NCI-H2227 treated with DMSO at 0.1 percent for 48 hours (cell line): ENCODE measurements at places on chromosomes 7 and 10.

- no peak for DNase-seq
These were observed 786 bp downstream of the TAF3 start for GRCh38 chr10:7819121-7819460.

- peak; percentile 37 for DNase-seq
These were observed 5.0 kb upstream of the TNRC18 start for GRCh38 chr7:5428478-5429252.

GRCh38 chr7:151088856-151089699, 2.8 kb downstream of the AGAP3 start:
- DNase-seq = no peak

DNA sequence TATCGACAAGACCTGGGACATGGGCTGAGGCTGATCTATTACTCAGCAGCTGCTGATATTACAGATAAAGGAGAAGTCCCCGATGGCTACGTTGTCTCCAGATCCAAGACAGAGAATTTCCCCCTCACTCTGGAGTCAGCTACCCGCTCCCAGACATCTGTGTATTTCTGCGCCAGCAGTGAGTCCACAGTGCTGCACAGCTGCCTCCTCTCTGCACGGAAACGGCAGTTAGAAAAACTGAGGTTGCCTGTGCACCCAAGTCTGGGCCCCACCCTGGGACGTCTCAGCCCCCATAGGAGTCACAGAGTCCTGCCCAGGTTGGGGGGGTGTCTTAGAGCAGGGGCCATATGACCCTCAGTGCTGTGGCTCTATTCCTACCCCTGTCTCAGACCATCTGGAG, 167.4 kb upstream of the PRSS58 start:
- no peak for DNase-seq

DNA sequence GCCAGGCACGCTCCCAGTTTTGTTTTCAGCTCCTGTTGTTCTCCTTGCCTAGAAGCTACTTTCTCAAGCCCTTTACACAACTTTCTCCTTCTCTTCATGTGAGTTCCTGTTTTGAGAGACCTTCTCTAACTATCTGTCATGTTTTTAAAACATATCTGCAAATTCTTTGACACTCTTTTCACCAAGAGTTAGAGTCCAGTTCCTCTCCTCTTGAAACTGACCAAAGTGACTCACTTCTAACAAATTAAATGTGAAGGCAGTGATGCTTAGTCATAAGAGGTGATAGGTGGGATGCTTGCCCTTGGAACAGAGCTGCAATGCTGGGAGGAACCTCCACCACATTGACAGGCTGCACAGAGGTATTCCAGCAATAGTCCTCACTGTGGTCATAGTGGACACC, 25.3 kb downstream of the ZSCAN25 start:
- no peak for DNase-seq

- no peak for DNase-seq
These were observed 18.1 kb upstream of the PALS2 start for GRCh38 chr7:24555184-24555583.

GRCh38 chr10:116207690-116208089, 65.3 kb downstream of the GFRA1 start:
- DNase-seq = no peak

DNA sequence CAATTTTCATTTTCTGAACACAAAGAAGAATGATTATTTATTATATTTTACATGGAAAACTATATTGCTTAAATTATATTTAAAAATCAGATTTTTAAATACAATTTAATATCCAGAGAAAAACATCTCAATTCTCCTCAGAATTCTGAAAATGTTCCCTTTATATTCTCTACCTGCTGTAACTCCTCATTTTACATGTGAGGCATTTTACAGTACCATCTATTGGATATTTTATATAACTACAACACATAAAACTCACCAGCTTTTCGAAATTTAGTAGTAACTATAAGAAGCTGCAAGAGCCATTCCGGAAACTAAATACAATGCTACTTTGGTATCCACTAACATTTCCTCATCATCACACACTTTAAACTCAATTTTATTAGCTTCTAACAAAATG, 264.6 kb downstream of the DGKB start:
- peak; percentile 3 for DNase-seq

- no peak for DNase-seq
These were observed 60.9 kb downstream of the ST7 start for GRCh38 chr7:117014099-117014656.

DNA sequence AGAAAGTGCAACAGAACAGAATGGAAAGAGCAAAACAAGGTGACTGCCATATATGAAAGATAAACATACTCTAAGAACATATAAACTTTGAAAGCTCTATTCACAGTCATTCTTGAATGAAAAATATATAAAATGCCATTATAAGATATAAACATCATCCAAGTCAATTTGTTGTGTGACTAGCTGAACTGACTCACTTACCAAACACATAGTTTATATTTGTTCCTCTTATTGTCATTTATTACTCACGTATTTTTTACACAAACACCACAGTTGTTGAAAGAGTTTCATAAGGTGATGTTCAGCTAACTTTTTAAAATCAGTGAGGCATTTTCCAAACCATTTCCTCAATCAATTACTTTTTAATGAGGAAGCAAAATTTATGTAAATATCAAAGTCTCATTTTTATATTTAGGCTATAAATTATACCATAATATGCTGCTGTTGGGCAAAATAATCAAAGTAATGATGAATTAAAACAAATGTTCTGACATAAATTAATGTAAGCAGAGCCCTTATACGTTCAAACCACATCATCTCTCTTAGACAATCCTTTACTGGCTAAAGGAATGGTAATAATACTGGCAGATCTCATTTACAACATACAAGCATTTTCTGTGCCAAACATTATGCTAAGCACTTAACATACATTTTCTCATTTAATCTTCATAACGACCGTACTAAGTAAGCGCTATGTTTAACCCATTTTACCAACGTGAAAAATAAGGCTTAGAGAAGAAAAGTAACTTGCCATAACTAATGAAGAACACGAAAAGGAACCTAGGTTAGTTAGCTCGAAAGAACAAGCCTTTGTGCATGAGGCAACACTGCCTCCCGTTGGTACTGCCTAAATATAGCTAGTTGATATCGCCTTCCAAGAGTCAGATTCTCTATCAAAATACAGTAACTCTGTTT, 7.3 kb downstream of the LRRN3 start:
- peak; percentile 57 for DNase-seq

DNA sequence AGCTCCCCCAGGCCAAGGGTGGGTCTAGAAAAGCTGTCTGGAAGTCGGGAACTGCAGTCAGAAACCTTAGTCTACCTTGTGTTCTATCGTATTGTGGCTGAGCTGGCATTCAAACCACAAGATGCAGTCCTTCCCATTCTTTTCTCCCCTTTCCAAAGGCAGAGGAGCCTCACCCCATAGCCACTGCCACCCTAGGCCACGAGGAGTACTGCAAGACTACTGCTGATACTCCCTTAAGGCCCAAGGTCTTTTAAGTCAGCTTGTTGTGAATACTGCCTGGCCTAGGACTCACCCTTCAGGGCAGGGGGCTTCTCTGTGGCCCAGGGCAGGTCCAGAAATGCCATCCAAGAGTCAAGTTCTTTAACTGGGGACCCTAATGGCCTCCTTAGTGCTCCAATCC, 214.5 kb upstream of the CNTNAP2 start:
- no peak for DNase-seq

- DNase-seq = no peak
These were observed 87.6 kb downstream of the NOD1 start for GRCh38 chr7:30390736-30391636.

DNA sequence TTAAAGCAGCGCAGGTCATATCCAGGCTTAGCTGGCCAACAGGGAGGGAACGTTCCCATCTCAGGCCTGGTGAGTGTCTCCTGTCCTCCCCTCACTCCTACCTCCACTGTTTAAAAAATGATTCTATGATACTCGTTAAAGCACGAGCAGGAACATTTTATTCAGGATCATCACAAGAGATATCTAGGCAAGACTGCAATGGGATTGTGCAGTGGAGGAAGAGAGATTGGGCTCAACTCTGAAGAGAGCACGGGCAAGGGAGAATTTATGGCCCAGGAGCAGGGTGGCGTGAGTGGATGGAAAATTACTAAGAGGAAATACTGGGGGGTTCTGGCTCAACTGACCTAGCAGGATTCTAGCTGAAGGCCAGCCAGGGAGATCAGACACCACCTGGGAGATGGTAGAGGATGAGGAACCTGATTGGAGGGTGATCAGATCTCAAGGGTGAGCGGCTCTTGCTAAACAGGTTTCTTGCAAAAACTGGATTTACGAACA, 9.0 kb upstream of the HSPB1 start:
- DNase-seq = no peak

- no peak for DNase-seq
These were observed 256.7 kb upstream of the NPVF start for GRCh38 chr7:25485026-25485425.

GRCh38 chr10:61139592-61139953, 195.6 kb upstream of the RHOBTB1 start:
- peak; percentile 19 for DNase-seq

GRCh38 chr7:121442845-121443244, 46.7 kb upstream of the FAM3C start:
- DNase-seq = no peak

DNA sequence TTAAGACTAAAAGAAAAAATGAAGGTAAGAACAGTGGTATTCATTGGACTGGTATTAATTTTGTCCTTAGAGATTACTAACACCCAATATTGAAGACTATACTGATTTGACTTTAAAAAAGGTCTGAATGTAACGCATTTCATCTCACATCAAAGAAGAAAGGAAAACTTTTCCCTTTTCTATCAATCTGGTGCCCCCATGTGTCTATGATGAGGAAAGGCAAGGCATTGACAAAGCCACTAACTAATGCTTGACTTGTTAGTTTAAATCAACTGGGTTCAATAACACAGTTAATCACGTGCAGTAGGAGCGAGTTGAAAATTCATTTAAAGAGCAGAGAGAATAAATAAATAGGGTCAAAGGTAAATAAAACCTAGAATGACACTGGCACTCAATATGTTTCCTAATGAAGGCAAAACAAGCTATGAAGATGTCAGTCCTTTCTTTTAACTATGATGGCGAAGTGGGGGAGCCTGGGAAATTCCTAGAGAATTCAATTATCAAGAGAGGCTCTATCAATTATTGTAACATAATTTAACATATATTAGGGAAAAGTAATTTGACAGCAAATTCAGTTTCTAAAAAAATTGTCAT, 180.9 kb downstream of the ANK3 start:
- no peak for DNase-seq

GRCh38 chr7:33550979-33551378, 354.4 kb upstream of the BMPER start:
- no peak for DNase-seq

DNA sequence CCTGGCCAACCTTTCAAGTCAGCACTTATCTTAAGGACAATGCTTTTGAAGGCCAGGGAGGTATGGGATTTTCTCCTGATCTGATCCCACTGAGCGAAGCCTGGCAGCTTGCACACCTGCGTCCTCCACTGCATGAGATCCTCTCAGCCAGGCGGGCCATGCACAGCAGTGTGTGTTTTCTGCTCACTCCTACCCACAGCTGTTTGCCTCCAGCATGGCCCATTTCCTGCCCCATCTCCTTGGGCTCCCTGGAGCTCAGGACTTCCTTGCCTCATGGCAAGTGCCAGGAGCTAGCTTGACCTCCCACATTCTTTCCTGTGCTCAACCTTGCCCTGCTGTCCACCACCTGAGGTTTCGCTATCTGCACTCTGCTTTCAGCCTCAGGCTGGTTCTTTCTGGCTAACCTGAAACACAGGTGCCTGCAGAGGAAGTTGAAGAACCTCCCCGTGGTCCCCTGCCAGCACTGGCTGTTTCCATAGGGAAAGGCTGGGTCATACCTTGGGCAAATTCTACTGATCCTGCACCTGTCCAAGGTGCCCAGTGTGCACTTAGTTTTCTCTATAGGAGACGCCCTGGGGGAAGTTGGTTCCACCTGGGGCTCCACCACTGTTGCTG, 43.9 kb upstream of the EEPD1 start:
- DNase-seq = no peak

DNA sequence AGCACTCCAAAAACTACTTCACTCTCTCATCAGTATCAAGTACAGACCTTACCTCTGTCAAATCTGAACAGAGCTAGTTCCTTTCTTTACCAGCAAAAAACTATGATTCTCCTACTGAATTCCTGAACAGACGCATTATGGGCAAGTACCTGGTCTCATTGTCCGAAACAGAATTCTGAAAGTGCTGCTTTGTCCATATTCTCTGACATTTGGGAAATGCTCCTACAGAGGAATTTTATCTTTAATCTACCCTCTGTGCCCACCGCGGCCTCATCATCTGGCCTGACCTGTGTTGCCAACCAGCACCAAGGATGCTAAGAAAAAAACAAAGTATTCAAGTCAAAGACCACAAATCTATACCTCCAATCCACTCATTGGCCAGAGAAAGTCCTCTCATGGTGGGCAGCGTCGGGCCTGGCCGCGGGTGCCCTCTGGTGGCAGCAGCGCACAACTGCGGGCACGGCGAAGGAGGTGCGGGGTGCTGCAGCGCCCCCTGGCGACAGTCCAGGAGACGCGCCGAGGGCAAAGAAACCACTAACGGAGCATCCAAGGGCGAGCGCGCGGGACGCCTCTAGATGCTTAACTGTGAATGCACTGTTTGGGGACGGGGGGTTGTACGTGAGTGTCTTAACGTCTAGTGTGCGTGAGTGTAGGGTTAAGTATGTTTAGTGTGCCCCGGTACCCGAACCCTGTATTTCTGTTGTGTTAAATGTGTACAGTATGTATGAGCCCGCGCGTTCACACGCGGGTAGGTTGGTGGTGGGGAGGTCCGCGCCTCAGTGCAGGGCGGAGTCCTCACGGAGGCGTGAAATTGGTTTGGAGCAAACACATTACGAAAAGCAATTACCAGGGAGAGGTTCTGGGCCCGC, 5.0 kb upstream of the GBX1 start:
- peak; percentile 77 for DNase-seq

- no peak for DNase-seq
These were observed 97.2 kb upstream of the PCGF5 start for GRCh38 chr10:91123261-91123660.
